ENCODE measurements at places on chromosomes 16 and 17.

DNA sequence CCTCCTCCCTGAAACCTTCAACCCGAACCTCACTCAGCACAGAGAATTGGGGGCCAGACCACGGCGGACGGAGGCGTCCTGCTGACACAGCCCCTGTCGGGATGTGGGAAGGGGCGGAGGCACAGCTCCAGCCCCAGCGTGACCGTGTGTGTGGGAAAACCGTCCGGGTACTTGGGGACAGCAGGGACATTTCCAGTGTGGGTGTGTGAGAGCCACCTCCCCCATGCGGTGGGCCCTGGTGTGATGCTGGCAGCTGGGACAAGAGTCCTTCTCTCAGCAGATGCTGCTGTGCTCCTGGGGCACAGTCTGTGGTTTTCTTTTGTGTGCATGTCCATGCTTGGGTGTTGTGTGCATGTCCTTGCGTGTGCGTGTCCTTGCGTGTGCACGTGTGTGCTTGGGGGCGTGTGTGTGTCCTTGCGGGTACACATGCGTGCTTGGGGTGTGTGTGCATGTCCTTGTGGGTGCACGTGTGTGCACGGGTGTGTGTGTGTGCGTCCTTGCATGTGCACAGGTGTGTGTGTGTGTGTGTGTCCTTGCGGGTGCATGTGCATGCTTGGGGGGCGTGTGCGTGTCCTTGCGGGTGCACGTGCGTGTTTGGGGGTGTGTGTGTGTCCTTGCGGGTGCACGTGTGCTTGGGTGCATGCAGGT, 16.9 kb downstream of the CENPX start:
- no peak overlapping the region for H3K4me3 ChIP-seq
- no peak overlapping the region for H3K27ac ChIP-seq
- no peaks in the 10 kb centered on the region for H3K4me1 ChIP-seq
- H3K36me3 ChIP-seq: no peaks in the 10 kb centered on the region

DNA sequence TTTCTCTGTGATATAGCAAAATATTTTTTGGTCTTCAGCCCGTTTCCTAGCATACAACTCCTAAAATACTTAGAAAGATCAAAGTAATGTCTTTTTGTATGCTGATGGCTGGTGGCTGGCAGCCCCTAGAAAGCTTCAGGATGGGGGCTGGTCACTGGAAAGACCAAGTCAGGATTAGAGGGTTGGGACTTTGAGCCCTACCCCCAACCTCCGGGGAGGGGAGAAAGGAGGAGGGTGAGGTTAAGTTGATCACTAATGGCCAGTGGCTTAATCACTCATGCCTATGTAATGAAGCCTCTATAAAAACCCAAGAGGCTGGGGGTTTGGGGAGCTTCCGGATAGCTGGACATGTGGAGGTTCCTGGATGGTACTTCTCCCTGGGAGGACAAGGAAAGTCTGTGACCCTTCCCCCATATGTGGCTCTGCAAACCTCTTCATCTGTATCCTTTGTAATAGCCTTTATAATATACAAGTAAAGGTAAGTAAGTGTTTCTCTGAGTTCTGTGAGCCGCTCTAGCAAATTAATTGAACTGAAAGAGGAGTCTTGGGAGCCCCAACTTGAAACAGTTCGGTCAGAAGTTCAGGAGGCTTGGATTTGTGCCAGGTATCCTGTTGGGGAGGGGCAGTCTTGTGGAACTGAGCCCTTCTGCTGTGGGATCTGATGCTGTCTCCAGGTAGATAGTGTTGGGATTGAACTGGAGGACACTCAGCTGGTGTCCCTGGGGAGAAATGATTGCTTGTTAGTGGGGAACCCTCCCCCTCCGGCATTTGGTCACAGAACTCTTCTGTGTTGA, 3.5 kb downstream of the SLC7A6 start:
- peaks cover 31% of the 10 kb centered on the region for H3K4me1 ChIP-seq
- no peak overlapping the region for H3K27ac ChIP-seq
- no peak overlapping the region for H3K4me3 ChIP-seq
- no peak for DNase-seq
- no peaks in the 10 kb centered on the region for H3K36me3 ChIP-seq
- no peaks in the 10 kb centered on the region for H3K27me3 ChIP-seq

DNA sequence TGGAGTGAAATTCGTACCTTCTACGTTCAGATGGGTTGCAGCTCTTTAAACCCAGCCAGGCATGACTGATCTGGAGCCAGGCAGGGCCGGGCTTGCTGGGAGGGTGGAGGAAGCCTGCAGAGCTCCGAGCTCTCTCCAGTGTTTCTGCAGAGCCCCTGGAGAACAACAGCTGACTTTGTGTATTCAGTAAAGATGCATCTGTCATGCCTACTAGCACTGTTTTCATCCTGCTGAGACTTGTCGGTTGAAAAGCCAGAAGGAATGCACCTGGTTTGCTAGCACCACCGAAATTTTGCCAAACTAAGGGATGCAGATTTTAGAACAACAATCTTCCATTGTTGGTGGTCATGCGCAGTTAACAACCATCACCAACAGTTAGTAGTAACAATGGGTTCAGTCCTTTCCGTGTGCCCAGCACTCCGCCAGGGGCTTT, 22.4 kb upstream of the SCNN1B start:
- DNase-seq: no peak
- H3K27me3 ChIP-seq: no peaks in the 10 kb centered on the region
- peaks cover 7% of the 10 kb centered on the region for H3K4me1 ChIP-seq
- no peak overlapping the region for H3K4me3 ChIP-seq
- H3K27ac ChIP-seq: no peak overlapping the region
- no peaks in the 10 kb centered on the region for H3K36me3 ChIP-seq

DNA sequence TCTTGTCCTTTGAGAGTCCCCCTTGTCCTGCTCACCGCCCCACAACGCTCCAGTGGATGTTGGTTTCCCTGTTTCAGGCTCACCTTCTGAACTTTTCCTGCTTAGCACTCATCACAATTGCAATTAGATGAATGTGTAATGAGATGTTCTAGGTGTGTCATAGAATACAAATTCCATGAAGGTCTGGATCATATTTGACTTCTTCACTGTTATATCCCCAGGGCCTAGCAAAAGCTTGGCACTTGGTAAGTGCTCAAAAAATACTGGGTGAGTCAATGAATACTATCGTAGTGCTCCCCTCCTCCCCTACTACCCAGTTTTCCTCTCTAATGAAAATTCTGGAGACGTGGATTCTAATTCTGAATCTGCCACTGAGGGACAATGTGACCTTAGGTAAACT, 33.1 kb downstream of the DNAH3 start:
- no peak overlapping the region for H3K27ac ChIP-seq
- H3K4me1 ChIP-seq: no peaks in the 10 kb centered on the region
- H3K27me3 ChIP-seq: no peaks in the 10 kb centered on the region
- DNase-seq: no peak
- no peak overlapping the region for H3K4me3 ChIP-seq

DNA sequence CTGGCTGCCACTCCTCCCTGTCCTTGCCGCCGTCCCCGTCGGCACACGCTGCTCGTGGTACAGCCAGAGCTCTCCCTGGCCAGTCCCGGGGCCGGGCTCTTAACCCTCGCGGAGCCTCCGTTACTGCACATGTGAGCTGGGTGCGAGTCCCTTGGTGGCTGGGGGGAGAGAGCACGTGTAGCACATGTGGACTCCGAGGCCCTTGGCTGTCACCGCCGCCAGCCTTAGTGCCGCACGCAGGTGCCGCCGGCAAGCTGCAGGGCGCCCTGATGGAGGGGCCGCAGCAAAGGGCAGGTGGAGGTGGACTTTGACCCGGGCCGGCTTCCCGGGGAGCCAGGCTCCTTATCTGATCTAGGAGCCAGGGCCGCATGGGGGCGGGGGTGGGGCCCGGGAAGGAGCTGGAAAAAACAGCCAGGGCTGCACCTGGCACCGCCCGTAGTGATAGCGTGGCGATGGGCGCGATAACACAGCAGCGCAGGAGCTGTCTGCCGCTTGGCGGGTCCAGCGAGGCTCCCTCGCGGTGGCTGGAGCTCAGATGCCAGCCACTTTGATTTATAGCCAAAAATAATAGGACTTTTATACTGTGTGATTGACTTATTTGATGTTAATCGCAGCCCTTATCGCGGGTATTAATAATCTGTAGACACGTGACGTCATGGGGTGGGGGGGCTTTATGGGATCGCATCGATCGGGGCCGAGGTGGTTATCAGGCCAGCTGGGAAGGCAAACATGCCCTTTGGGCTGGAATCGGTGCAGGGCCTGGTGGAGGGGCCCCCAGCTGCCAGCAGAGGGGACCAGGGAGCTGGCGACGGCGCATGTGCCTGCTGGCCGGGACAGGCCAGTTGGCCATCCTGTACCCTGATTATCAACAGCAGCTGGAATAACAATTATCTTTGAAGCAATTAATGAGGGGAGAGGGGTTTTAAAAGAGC, 35.1 kb downstream of the ZFPM1 start:
- DNase-seq: no peak
- H3K36me3 ChIP-seq: peaks cover 12% of the 10 kb centered on the region

DNA sequence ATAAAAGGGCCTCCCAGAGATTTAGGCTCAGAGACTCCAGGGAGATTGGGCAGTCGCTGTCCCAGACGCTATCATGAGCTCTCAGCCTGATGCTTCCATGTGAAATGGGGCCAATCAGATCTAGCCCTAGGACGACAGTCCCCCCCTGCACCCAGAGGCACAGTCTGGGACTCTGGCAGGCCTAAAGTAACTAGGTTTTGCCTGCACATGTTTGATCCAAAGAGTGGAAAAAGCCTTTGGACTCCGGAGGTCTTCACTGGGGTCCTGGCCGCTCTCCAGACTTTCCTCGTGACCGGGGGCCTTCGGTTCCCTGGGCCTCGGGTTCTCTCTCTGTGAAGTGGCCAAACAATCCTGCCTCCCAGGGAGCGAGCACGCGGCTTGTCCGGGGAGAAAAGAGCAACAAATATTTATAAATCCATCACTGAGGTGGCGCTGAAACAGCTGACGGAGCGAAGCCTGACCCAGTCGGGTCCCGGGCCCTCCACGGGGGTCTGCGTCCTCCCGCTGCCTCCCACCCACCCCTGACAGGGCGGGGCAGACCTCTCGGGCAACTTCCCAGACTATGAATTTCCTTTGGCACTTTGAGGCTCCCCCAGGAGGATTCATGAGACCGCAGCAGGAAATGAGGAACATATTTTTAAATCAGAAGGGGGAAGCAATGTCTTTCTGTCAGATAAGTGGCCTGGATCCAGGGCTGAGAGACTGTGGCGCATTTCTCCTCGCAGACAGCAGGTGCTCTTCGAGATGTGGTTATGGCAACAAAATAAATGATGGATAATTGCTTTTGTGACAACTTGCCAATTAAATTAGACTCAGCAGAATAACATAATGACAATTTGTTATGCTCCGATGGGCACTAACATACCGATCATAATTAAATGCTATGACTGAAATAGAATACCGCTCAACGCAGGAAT, 38.9 kb downstream of the MRPS23 start:
- peaks cover 8% of the 10 kb centered on the region for H3K4me1 ChIP-seq
- H3K4me3 ChIP-seq: peak overlapping the region; percentile 15
- H3K36me3 ChIP-seq: no peaks in the 10 kb centered on the region
- peak; percentile 73 for DNase-seq
- peak overlapping the region; percentile 41 for H3K27ac ChIP-seq
- H3K27me3 ChIP-seq: no peaks in the 10 kb centered on the region

Measured in upper lobe of left lung (tissue), 6 donors.